ENCODE measurements at places on chromosomes 2 and 18.
A peak's percentile ranks its signal among the peaks of the same experiment; 100 is the strongest.

DNA sequence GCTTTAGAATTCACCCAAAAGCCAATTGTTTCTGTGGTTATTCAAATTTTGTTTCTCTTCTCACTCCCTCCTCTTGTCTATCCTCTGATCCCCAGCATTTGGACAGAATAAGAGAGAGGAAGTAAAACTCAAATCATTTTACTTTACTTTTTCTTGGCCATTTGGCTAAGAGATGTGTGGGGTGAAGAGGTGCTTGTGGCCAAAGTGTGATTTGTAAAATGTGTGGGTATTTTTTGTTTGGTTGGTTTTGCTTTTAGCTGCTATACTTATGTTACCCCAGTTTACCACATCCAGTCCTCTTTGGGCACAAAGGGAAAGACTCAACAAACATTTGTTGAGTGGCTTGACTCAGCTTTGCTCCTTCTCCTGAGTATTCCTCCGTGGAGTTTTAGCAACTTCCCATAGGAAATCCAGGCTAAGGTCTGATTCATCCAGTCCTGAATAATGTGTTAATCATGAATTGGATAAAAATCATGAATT, 109.1 kb upstream of the CYP1B1 start:
- DNase-seq: no peak

GRCh38 chr18:54671291-54671881, 80.3 kb downstream of the DYNAP start:
- peak; percentile 49 for DNase-seq

GRCh38 chr18:31049189-31049588, 6.6 kb upstream of the DSC3 start:
- DNase-seq: no peak

DNA sequence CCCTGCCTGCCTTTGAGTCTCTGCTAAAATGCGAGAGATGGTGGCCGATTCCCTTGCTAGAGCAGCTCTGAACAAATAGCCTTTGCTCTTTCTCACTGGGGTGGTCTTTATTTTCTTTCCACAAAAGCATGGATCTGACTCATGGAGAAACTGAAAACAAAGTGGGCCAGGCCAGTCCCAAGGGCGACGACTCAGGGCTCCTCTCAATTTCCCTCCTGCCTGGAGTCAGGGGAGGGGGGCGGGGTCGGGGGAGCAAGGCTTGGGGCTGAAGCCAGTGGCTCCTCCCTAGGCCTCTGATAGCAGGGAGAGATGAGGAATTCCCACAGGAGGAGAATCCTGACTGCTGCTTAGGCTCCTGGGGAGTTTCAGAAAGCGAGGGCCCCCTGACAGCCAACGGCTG, 17.1 kb upstream of the IL1R2 start:
- no peak for DNase-seq

GRCh38 chr2:85596026-85596333, 435 bp downstream of the RNF181 start:
- DNase-seq: no peak

GRCh38 chr18:45852631-45853030, 27.2 kb downstream of the SIGLEC15 start:
- no peak for DNase-seq

DNA sequence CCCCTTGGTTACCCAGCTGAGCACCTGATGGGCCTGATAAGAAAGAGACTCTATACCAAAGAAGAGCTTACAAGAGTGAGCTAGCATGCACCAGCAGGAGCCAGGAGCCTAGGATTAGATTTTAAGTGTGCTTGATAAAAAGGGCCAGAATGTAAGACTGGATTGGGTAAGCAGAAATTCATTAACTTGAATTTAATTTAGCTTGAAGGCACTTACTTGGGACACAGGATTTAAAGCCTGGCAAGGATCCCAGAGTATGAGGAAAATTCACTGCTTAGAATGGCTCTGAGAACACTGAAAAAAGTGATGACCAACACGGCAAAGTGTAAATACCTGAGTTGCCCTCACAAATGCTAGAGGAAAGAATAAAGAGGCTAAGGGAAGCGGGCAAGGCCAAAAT, 91.3 kb upstream of the RBBP8 start:
- DNase-seq: no peak

- DNase-seq: peak; percentile 79
Measured at GRCh38 chr18:32772581-32773381, at the start of gene KLHL14. Gene KLHL14 (minus strand): TSS chr18:32773023. CDS start chr18:32770591, 2,432 bp downstream.

GRCh38 chr2:16669388-16669787, 3.8 kb upstream of the CYRIA start:
- DNase-seq: no peak

- no peak for DNase-seq
Measured at GRCh38 chr2:191105082-191105481, 45.7 kb downstream of the STAT4 start.

DNA sequence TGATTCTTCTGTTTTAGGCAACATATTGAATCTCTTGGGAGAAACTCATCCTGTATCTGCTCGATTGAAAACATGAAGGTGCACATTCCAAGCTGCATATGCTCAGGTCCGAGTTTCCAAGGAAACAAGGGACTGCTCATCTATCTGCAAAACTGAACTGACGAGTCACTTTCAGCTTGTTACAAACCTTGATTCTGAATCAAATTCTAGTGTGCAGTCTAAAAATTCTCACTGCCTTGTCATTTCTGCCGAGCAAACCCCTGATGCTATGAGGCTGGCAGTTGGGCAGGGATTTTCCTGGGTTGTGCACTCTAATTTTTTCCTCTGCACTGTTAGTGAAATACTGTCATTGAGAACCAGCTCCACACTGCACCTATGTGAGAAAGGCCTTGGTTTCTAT, 101.3 kb upstream of the ETAA1 start:
- no peak for DNase-seq

DNA sequence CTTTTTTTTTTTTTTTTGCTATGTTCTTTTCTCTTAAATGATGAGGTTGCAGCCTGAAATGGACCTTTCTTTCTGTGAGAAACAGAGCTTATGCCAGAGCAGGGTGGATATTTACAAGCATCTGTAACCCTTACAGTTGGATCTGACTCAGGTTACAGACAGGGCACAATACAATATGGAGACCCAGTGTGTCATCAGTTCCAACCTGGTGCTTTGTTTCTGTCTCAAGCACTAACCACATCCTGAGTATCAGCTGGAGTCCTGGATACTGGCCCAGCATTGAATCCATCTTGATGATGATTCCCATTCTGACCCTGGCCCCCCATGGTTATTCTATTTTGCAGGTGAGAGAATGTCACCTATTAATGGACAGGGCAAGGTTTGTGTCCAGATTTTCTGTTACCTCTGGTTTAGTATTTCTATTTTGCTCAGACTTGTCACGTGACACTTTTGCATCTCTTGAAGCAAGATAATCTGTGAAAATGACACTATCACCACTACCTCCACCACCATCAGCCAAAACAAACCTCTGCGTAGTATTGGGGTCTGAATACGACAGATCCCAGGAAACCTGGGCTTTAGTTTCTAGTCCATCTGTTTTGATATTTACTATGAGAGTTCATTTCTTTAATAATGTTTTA, 174.0 kb downstream of the CCDC85A start:
- no peak for DNase-seq

GRCh38 chr18:54776282-54776977, 51.8 kb upstream of the RAB27B start:
- peak; percentile 6 for DNase-seq

- no peak for DNase-seq
Measured at GRCh38 chr18:13603304-13604019, 122.9 kb downstream of the FAM210A start.

- peak; percentile 74 for DNase-seq
Measured at GRCh38 chr2:165634855-165635254, 159.2 kb downstream of the GALNT3 start.

DNA sequence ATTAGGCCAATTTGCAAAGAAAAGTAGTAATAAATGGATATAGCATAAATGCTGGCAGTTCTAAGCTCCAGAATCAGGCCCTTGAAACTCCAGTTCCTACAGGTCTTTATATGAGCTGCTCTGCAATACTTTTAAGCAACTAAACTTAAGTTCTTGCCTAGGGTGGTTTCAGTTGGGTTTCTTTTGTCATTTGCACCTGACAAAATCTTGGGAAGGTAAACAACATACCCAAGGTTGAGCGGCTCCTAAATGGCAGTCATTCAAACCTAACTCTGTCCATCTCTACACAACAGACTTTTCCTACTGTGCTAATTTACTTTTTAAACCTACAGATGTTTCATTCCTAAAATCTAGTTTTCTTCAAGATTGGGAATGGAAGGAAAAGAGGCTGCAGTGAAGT, 9.3 kb upstream of the KANSL1L start:
- DNase-seq: no peak

DNA sequence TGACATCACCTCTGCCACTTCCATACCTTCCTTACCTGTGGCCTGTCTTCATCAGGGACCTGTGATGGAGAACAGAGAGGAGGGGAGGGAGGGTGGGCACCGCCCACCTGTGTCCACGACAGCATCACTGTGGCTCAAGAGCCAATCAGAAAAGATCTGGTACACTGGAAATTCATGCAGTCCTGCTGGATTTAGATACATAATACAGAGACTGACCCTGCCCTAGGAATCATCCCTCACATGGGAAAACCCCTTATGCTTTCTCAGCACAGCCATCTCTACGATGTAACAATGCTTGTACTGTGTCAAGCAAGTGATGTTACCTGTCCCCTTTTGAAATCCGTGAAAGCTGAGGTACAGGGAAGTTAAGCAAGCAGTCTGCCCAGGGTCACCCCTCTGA, 145.6 kb upstream of the EPAS1 start:
- DNase-seq: no peak

GRCh38 chr18:40911041-40911440, 1044.0 kb upstream of the PIK3C3 start:
- DNase-seq: no peak

- DNase-seq: no peak
Measured at GRCh38 chr18:57498682-57499256, 63.6 kb downstream of the ONECUT2 start.

- DNase-seq: no peak
Measured at GRCh38 chr18:59604877-59605276, 92.3 kb downstream of the CCBE1 start.

DNA sequence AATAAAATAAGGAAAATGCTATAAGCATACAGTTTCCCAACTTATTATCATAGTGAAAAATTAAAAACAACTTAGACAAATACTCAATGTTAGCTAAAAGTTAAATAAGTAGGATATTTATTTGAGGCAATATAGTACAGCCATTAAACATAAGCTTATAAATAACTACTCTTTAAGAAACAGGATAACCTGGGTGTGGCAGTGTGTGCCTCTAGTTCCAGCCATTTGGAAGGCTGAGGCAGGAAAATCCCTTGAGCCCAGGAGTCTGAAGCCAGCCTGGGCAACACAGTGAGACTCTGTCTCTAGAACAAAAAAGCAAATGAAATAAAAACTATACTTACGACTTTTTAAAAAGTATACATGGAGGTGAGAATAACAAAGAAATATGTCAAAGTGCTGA, 39.7 kb downstream of the VIL1 start:
- DNase-seq: no peak

GRCh38 chr18:70762812-70763211, 474.0 kb downstream of the SOCS6 start:
- DNase-seq: no peak

DNA sequence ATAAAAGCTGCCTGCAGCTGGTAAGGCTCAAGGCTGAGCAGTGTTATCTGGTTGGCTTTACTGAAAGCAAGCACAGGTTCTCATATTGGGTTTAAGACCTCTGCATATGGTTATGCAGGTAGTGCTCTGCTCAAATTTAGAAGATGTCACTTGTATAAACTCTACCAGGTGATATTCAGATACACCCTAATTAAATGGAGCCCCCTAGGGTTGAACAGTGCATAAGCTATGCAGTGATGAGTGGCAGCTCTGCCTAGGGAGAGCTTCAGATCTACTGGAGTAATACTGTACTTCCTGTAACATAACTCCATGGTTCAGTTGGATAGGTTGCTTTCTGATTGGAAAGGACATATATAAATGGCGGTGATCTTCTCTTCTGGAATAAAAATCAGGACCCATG, 222.7 kb downstream of the CYRIA start:
- DNase-seq: no peak

DNA sequence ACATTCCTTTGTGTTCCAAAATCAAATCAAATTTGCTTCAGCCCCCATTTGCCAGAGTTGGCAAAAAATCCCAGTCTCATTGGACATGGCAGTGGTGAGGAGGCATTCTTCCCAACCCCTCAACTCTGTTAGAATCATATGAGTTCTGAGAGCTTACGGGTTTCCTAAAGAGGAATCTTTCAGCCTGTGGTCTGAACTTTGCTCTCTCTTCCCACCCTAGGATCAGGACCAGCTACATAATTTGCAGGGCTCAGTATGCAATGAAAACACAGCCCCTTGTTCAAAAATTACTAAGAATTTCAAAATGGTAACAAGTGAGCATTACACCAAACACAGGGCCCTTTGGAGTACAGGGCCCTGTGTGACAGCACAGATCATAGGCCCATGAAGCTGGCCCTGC, 47.1 kb upstream of the RMND5A start:
- no peak for DNase-seq

- DNase-seq: no peak
Measured at GRCh38 chr2:29519338-29519925, 402.0 kb downstream of the ALK start.

DNA sequence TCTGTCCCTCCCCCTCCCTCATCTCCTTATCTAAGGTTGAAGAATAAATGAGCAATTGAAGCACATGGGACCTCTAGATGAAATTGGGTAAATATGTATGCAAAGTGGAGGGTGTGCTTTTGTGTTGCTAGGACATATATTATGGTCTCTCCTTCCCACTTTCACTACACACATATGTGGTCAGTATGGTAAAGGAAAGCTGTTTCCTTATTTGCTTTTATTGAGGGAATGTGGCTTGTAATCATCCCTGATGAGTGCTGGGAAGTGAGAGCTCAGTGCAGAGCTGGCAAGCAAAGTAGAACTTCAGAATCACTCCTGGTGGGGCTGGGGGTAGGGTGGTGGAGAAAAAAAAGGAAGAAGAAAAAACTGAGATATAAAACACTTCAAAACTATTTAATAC, 189.9 kb upstream of the ATP5MC3 start:
- DNase-seq: no peak

GRCh38 chr2:79723830-79724229, 211.0 kb downstream of the CTNNA2 start:
- no peak for DNase-seq

- DNase-seq: peak; percentile 27
Measured at GRCh38 chr18:34695310-34695709, 14.8 kb upstream of the DTNA start.

- DNase-seq: peak; percentile 43
Measured at GRCh38 chr18:57959278-57959677, 84.7 kb upstream of the NEDD4L start.

Measured in retina (tissue), 1 donor.